CD4-positive, alpha-beta T cell treated with Interferon gamma for 1 hour (primary cell): ENCODE measurements at places on chromosomes 1 and 21.

GRCh38 chr1:67752306-67752705, 67.3 kb downstream of the GADD45A start:
- no peak for DNase-seq

GRCh38 chr1:212655668-212656440, 43.8 kb downstream of the BATF3 start:
- DNase-seq = no peak

DNA sequence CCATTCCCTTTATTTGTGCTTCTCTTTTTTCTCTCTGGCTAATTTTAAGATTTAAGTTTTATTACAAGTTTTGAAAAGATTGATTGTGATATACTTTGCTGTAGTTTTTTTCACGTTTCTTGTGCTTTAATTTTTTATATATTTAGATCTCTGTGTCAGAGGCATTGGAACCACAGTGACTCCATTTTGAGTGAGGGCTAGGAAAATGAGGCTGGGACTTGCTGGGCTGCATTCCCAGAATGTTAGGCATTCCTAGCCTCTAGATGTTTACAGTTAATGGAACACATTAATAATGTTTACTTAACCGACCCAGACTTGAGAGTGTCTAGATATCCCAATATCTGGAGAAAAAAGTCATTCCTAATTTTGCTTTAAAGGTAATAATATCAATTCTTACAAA, 939.4 kb downstream of the BRINP3 start:
- no peak for DNase-seq

DNA sequence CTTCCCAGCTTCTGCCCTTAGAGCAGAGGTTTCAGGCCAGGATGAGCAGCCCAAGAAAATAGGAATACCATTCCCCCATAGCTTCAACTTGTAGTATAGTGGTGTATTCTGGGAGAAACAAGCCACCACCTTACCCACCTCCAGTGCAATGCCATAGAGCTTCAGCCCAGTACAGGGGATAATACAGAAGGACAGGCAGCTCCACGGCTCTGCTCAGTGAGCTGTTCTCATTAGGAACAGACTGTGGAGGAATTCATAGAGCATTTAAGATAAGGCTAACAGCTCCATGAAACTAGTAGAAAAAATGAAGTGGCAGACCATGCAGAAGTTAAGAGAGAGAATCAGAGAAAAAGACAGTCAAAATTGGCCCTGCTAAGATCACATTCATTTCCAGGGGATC, 294.7 kb upstream of the POGK start:
- DNase-seq = no peak

GRCh38 chr21:34808569-34809204, 139.9 kb downstream of the CLIC6 start:
- DNase-seq = no peak
